ENCODE measurements at places on chromosomes 11 and 22. TPM values are rescaled to one million over a fixed set of nuclear protein-coding genes. Genes with fewer than 3 reads are reported as not detected.

DNA sequence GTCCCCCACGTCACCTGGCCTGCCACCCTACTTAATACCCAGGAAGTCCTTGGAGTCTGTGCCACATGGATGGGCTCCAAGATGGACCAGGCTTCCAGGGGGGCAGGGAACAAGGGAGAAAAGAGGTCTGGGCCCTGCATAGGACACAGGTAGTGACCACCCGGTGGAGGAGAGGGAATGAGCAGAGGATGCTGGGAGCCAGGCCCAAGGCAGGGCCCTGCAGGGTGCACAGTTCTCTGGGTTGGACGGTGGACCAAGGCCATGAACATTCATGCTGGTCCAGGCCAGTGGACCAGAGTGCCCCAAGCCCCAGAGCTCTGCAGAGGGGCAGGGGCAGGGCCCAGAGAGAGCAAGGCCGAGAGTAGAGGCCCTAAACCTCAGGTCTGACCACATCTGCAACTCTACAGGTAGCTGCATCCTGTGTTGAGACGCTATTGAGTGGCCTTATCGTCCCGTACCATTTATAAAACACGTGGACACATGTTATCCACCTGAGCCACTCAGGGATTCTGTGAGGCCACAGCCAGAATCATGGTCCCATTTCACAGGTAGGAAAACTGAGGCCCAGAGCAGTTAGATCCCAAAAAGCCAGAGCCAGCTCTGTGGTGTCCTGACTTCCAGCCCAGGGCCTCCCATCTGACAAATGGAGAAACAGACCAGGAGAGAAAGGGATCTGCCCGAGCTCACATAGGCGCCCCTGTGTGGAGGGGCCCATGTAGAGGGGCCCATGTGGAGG is 46.4 kb downstream of the IGLL5 start:
- DNase-seq, result no peak

- no peak for DNase-seq
Observed at GRCh38 chr22:32413719-32414118, 1.7 kb upstream of the RTCB start.

EXPH5 gene
- 11.1 TPM for total RNA-seq

GRCh38 chr11:1160231-1161101 is 2.7 kb downstream of the MUC5AC start:
- DNase-seq, result no peak

GRCh38 chr11:10388574-10388973 is 66.5 kb upstream of the AMPD3 start:
- DNase-seq, result no peak

DNA sequence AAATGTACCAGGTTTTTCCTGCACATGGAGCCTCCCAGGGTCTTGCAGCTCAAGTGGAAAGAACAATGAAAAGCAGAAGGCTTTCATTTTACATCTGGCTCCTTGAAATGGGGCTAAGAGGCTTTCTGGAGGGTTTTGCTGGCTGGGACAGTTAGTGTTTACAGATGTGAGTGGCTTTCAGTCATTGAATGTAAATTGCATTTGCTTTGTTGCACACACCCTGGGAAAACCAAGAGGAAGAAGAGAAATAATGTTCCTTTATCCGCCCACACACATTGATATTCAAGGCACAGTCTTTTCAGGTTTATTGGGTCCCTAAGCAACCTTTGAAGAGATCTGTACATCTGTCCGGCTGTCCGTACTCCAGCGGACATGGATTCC is 144.5 kb downstream of the SPON1 start:
- no peak for DNase-seq

SULT4A1 gene
- total RNA-seq, result not detected

GRCh38 chr11:124880290-124880611 is 15.0 kb downstream of the ROBO3 start:
- DNase-seq, result no peak
